ENCODE measurements at places on chromosomes 2 and 18. TPM values are rescaled to one million over a fixed set of nuclear protein-coding genes. Genes with fewer than 3 reads are reported as not detected.

- DNase-seq = no peak
These were observed 361.9 kb upstream of the CHST9 start for GRCh38 chr18:27546991-27547390.

DNA sequence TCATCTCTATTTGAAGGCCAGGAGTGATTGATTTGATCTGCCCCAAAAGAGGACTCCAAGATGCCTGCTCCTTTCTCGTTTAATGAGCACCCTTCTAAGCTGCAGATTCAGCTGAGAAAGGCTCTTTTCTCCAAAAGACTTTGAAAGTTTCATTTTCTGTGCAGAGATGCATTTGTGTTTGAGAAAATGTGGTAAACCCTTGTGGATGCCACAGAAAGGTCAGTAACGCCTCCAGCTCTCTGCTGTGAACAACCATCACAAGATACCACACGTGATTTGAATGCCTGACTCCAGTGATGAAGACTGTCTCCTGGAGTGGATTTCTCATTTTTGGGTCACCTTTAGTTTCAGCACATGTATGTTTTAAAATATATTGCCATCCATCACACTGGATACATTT lies 35.0 kb upstream of the CCDC85A start:
- DNase-seq = no peak

Gene HRH4
- total RNA-seq = not detected

Gene ITGA4
- 27.2 TPM for total RNA-seq

DNA sequence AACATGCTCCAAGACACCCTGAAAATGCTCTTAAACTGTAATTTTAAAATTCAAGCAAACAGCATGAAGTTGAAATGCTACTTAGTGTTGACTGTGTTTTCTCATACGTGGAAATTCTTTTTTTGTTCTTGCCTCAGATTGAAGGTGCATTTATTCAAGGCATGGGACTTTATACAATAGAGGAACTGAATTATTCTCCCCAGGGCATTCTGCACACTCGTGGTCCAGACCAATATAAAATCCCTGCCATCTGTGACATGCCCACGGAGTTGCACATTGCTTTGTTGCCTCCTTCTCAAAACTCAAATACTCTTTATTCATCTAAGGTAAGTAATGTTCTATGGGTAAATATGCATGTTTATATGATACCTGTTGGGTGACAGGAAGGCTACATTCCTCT lies 82.7 kb downstream of the AOX1 start:
- DNase-seq = no peak
